Activated naive CD8-positive, alpha-beta T cell treated with anti-CD3 and anti-CD28 coated beads for 36 hours (primary cell): ENCODE measurements at places on chromosomes 12 and 14. TPM values are rescaled to one million over a fixed set of nuclear protein-coding genes. Genes with fewer than 3 reads are reported as not detected.

DNA sequence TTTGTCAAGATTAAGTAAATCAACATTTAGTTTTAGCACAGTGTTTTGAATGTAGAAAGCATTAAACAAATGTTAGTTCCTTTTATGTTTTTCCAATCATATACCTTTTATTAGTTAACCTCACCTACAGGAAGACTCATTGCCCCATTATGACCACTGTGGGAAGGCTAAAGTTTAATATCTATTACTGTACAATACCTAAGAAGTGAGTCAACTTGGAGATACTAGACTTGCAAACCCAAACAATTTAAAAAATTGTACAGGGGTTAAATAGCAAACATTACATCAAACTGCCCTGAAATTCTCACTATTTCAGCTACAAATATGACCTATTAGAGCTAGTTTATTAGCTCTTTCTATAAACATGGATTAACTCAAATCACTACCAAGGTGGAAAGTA lies 8.6 kb upstream of the G2E3 start:
- H3K27me3 ChIP-seq, result no peaks in the 10 kb centered on the region
- DNase-seq, result no peak
- H3K36me3 ChIP-seq, result no peaks in the 10 kb centered on the region
- H3K4me1 ChIP-seq, result peaks cover 2% of the 10 kb centered on the region
- no peak overlapping the region for H3K4me3 ChIP-seq

DNA sequence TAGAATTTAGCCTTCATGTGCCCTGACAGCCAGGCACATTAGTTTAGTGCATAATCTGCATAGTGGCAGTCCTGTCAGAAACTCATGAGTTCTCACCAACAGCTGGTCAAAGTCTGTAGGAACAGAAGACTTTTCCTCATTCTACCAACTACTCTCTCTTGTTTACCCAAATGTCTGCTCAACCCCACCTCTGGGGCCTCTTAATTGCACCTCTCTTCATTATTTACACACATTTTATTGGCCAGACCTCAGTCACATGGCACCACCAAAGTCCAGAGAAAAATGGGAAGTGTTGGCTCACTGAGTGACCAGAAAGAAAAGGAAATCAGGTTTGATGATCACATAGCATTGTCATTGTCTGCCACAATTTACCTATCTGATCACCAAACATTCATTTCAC lies 114.6 kb upstream of the PLXNC1 start:
- H3K27me3 ChIP-seq, result no peaks in the 10 kb centered on the region
- no peak for DNase-seq
- H3K4me3 ChIP-seq, result no peak overlapping the region
- H3K4me1 ChIP-seq, result peaks cover 32% of the 10 kb centered on the region
- H3K36me3 ChIP-seq, result peaks cover 8% of the 10 kb centered on the region

DNA sequence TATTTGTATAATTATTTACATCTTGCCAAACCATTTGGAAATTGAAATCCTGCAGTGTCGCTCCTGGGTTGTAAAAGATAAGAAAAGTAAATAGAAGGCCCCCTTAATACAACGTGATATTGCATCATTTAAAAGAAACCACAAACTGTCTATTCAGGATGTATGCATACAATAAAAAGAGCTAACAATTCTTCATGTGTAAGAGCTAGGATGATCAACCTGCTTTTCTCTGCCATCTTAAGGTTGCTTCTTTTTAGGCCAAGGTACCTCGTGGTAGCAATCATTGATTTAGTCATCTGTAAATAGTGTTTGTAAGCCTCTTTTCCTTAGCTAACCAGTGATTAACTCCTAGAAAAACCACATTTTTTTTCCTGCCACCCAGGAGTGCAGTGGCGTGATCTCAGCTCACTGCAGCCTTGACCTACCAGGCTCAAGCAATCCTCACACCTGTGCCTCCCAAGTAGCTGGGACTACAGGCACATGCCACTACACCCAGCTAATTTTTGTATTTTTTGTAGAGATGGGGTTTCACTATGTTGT lies 3.3 kb upstream of the USP44 start:
- H3K27me3 ChIP-seq, result no peaks in the 10 kb centered on the region
- peak overlapping the region; percentile 82 for H3K27ac ChIP-seq
- peaks cover 43% of the 10 kb centered on the region for H3K4me1 ChIP-seq
- peak overlapping the region; percentile 40 for H3K4me3 ChIP-seq

Gene ARHGDIB
- total RNA-seq, result 665 TPM

Gene COX8C
- not detected for total RNA-seq

Gene HOXC13
- not detected for total RNA-seq
